ENCODE measurements at places on chromosomes 3 and 15. TPM values are rescaled to one million over a fixed set of nuclear protein-coding genes. Genes with fewer than 3 reads are reported as not detected.
A peak's percentile ranks its signal among the peaks of the same experiment; 100 is the strongest.

GRCh38 chr15:79372428-79372827 lies 59.7 kb upstream of the MINAR1 start:
- DNase-seq: no peak

DNA sequence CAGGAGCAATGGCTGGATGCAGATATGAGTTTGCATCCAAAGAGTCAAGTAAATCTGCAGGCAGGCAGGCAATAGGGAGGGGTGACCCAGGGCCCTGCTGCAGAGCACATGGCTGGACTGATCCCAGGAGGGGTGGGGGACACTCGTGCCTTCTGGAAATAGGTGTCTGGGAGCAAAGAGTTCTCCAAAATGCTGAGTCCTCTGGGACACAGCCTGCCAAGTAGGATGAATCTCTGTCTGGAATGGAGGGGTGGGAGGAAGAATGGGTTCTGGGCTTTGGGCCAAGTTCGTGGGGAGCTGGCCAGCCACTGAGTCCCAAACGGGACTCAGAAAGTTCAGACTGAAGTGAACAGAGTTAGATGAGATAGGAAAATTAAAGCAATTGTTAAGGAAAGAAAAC lies 214.5 kb downstream of the MTHFS start:
- peak; percentile 59 for DNase-seq

DNA sequence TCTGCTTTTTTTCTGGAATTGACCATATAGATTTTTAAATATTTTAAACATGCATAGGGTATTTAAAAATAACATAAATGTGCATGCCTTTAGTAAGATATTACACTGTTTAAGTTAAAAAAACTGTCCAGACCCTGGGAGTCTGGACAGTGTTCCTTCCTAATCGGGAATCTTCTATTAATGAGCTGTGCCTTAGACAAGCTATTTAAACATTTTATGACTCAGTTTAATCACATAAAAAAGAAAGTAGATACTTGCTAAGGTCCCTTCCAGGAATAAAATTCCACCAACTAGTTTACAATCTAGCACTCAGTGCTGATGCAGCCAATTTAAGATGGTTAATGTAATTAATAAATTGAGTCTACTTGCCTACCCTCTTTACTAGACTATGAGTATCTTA lies 140.4 kb upstream of the DPH6 start:
- DNase-seq: no peak

- DNase-seq: no peak
Observed at GRCh38 chr15:79310612-79310984, 314 bp upstream of the TMED3 start.

DNA sequence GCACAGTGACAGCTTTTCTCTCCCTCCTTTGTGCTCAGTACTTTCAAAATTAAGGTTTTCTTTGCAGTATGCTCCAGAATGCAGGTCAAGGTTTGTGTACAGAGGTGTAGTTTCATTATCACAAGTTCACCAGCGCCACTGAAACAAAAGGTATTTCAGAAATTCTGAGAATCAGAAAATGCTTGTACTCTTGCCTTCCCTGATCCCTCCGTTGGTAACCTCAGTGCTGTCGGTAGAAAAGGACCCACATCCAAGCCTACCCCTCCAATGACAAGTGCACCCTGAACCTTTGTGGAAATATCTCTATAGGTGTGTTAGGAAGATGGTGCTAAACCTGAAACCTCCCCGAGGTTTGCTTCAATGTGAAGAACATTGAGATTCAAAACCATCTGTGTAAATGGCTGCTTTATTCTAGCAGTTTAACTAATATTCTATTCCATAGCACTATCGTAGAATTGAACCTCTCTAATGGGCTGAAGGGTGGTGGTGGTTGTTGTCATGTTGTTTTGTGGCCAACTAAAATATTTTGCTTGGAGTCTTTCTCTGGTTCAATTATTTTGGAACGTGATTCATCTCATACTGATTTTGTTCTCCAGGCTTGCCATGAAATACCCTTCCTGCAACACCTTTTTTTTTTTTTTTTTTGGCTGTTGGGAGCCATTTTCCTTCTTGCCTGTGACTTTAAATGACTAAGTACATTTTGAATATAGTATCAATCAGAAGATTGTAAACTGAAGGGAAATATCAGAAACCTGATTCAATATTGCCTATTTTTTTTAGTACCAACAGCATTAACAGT lies 20.7 kb downstream of the ZBTB38 start:
- DNase-seq: no peak

DNA sequence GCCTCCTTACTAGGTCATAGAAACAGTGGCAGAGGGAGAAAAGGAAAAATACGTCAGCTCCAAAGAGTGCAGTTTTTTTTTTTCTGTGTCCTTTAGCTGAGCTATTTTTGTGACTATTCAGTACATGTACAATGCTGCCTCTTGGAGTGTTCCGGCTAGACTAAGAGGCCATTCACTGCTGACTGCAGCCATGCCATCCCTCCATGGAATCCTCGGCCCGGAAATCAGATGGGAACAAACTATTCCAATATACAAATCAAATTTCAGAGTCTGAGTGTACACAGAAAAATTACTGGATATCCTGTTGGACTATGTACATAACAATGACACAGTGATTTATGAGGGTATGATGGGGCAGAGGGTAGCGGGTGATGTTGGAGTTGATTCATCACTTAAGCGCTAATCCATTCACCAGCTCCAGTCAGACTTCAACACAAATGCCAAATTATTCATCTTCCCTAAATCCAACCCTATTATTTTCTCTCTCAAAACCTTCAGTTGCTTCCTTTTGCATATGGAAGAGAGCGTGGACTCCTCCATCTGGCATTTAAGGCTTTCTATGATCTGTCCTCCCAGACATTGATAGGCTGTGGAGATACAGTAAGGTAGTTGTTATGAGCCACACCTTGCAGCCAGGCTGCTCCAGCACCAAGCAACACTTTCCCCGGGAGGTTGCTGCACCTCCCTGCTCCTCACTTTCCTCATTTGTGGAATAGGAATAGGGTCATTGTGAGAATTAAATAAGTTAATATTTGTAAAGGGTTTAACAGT lies 109.1 kb downstream of the LPP start:
- DNase-seq: no peak

DNA sequence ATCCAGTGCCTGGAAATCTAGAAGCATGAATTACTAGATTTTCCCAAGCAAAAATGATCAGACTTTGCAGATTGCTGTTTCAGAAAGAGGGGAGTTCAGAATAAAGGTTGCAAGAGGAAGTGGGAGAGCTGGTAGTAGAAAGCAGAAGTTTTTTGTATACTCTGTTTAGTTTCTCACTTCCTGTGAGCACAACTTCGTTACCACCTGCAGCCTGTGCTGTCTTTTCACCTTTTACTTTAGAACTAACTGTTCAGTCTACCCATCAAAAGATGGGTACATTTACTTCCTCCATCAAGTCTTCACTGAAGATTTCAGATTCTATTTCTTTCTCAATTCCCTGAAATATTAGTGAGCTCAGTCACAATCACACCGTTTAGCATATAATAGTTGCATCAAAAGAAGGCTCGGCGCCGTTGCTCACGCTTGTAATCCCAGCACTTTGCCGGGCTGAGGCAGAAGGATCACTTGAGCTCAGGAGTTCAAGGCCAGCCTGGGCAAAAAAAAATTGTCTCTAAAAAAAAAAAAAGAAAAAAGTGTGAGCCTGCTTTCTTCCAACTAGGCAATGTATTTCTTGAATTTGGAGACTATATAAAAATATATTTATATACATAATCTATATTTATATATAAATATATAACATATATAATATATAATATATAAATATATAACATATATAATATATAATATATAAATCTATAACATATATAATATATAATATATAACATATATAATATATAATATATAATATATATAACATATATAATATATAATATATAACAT lies 1.8 kb upstream of the CEP97 start:
- no peak for DNase-seq

GRCh38 chr3:14424711-14425580 lies 22.5 kb downstream of the SLC6A6 start:
- DNase-seq: peak; percentile 13

- no peak for DNase-seq
Observed at GRCh38 chr3:176631165-176631564, 566.1 kb downstream of the TBL1XR1 start.

DNA sequence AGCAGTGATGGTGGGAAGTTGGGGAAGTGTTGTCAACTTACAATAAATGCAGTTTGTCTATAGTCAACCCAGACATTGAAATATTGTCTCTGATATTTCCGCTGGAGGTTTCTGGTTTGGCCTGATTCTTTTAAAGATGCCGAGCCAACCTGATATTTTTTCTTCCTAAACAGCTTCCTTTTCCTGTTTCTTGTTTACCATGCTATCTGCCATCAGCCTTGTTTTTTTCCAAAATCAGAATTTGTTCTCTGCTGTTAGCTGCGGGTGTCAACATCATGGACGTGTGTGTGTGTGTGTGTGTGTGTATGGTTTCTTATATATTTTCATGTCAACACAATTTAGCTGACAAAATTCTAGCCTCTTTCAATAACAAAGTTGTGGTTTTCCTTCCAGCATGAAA lies 41.2 kb upstream of the XCR1 start:
- no peak for DNase-seq

Gene UNC13C
- total RNA-seq: 0.07 TPM

GRCh38 chr15:31374489-31374888 lies 47.9 kb downstream of the KLF13 start:
- DNase-seq: no peak

GRCh38 chr15:99953886-99954285 lies 220.6 kb upstream of the LYSMD4 start:
- DNase-seq: no peak

DNA sequence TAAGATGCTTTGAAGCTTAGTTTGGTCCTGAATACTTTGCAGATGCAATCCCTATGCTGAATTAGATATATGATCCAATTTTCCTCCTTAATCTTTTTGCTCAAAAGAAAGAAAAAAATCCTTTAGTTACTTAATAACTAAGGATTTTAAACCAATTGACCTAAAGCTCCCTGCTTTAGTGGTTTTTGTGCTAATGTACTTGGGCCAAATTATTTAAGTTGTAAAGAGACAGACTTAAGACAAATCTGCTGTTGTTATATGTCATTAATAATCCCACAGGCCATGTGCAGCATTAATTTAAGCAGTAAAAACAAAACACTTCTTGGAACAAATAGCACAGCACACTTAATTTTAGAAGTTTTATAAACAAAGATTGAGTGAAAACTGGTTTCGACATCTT lies 776.1 kb upstream of the SEMA6D start:
- no peak for DNase-seq

Gene TKT
- total RNA-seq: 41.6 TPM

Gene KCNAB1
- 2.4 TPM for total RNA-seq

Gene GOLGA6A
- total RNA-seq: not detected

DNA sequence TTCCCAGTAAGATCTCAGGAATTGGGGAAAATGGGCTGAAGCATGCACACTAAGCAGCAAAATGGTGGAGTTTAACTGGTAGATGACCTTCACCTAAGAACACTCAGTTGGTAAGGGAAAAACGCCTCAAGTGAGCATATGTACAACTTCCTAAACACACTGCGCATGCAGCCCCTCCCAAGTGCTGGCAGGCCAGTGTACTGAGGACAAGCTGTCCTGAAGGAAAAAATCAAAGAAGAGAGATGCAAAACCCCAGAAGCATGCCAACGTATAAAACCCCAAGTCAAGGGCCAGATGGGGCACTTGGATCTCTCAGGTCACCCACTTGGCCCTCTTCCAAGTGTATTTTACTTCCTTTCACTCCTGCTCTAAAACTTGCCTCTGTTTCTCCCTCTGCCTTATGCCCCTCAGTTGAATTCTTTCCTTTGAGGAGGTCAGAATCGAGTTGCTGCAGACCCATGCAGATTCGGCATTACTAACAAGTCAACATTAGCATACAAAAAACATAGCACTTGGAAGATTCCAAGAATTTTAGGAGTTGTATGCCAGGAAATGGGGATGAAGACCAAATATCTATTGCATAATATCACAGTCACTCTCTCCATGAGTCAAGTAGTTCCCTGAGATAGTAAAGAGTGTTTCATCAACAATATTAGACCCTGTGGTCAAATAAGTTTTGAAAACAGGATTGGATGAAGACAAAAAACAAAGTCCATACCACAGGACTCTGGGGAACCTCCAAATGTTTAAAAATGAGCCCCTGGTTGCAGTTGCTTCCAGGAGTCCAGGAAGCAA lies 10.8 kb upstream of the FYCO1 start:
- no peak for DNase-seq
